Left ventricle myocardium inferior (tissue), 1 donor: ENCODE measurements at places on chromosomes 7 and 10. TPM values are rescaled to one million over a fixed set of nuclear protein-coding genes. Genes with fewer than 3 reads are reported as not detected.
A peak's percentile ranks its signal among the peaks of the same experiment; 100 is the strongest.

- no peak overlapping the region for H3K4me3 ChIP-seq
- DNase-seq, result no peak
- H3K27ac ChIP-seq, result no peak overlapping the region
Observed at GRCh38 chr10:98274562-98274961, 6.6 kb upstream of the LOXL4 start.

DNA sequence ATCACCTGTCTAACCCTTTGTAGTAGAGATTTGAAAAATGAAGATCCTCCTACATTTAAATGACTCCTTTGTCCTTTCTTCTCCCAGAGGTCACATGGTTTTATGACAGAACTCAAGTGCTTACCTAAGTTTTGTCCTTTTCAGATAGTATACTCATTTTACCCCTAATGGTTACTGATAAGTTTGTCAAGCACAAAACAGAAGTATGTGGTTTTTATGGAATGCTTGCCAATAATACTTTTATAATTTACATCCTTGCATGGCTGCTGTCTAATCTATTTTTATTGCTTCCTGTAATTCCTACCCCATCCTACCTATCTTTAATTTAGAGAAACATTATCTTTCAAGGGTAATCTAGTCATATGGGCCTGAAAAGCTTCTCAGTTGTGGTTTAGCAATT lies 37.5 kb downstream of the HELLS start:
- H3K27ac ChIP-seq, result no peak overlapping the region
- no peaks in the 10 kb centered on the region for H3K36me3 ChIP-seq
- no peak overlapping the region for H3K4me3 ChIP-seq
- no peak for DNase-seq
- H3K27me3 ChIP-seq, result no peaks in the 10 kb centered on the region

The VAX1 gene
- total RNA-seq, result not detected

DNA sequence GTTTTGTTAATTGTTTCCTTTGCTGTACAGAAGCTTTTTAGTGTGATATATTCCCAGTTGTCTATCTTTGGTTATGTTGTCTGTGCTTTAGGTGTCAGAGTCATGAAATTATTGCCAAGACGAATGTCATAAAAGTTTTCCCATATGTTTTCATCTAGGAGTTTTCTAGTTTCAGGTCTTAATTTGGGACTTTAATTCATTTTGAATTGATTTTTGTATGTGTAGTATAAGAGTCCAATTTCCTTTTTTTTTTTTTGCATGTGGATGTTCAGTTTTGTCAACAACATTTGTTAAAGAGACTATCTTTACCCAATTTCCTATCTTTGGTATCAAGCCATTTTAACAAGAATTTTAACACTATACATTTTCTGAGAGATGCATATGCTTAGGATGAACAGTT lies 432.2 kb downstream of the CNTNAP2 start:
- H3K36me3 ChIP-seq, result no peaks in the 10 kb centered on the region
- H3K4me3 ChIP-seq, result no peak overlapping the region

GRCh38 chr7:150631866-150632864 lies at the start of gene GIMAP6:
Gene GIMAP6 (minus strand): TSS chr7:150632385. CDS start chr7:150630142, 2,243 bp downstream.
- peak within 1 kb of the TSS; percentile 94 for H3K27ac ChIP-seq
- peaks cover 61% of the 10 kb centered on the region for H3K4me1 ChIP-seq
- no peaks in the 10 kb centered on the region for H3K27me3 ChIP-seq
- H3K4me3 ChIP-seq, result peak within 1 kb of the TSS; percentile 68
- no peak for DNase-seq
- H3K36me3 ChIP-seq, result peaks cover 17% of the 10 kb centered on the region

DNA sequence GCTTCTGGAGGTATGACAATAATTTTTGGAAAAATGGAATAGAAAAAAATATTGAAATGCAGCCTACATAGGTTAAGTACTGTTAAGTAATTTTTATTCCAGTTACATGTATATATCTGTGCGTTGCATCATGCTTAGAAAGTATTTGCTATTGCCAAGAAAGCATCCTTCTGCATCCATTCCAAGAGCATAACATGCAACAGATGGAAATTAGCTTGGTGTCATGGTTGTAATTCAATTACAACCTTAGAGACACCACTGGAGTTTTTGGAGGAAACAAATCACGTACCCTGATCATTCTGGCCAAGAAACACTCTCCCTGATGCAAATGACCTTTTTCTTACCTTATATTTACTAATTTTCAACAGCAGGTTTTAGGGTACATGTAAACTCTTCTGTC lies 1.7 kb downstream of the AKR1B1 start:
- H3K4me3 ChIP-seq, result peak overlapping the region; percentile 99
- H3K4me1 ChIP-seq, result peaks cover 60% of the 10 kb centered on the region
- peak overlapping the region; percentile 94 for H3K27ac ChIP-seq
- H3K36me3 ChIP-seq, result peaks cover 12% of the 10 kb centered on the region
- H3K27me3 ChIP-seq, result no peaks in the 10 kb centered on the region
- no peak for DNase-seq

The LRGUK gene
- 0.19 TPM for total RNA-seq

DNA sequence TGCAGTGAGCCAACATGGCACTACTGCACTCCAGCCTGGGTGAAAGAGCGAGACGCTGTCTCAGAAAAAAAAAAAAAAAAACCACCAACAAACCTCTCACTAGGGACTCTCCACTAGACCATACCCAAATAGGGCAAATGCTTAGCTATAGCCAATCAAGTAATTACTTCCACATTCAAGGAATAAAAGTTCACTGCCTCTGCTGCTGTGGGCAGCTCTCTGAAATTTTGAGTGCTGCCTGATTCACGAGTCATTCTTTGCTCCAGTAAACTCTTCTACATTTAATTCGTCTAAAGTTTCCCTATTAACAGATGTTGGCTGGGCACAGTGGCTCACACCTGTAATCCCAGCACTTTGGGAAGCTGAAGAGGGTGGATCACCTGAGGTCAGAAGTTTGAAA lies 4.7 kb upstream of the NRBF2 start:
- peaks cover 6% of the 10 kb centered on the region for H3K4me1 ChIP-seq
- no peaks in the 10 kb centered on the region for H3K36me3 ChIP-seq
- no peaks in the 10 kb centered on the region for H3K27me3 ChIP-seq
- H3K4me3 ChIP-seq, result no peak overlapping the region

The SYCE1 gene
- 0.44 TPM for total RNA-seq

DNA sequence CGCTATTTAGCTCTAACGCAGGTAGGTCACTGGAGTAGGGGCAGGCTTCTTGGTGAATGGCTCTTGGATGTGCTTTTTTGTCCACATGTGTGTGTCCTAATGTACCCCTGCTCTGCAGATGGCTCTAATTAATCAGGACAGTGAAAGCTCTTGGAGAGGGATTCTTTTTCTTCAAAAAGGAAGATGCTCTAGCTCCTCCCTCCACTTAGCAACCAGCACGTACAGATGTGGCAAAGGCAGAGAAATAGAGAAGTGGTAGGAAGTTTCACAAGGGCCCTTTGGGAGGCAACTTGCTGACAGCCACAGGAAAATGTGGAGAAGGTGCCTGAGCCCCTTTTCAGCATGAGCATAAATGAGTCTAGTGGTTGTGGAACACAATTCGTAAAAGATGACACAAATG lies 221.7 kb downstream of the PLXNA4 start:
- no peak overlapping the region for H3K4me3 ChIP-seq
- no peaks in the 10 kb centered on the region for H3K27me3 ChIP-seq
- H3K4me1 ChIP-seq, result peaks cover 19% of the 10 kb centered on the region
- DNase-seq, result no peak
- H3K36me3 ChIP-seq, result no peaks in the 10 kb centered on the region

- H3K27me3 ChIP-seq, result no peaks in the 10 kb centered on the region
- H3K4me1 ChIP-seq, result no peaks in the 10 kb centered on the region
- H3K27ac ChIP-seq, result no peak overlapping the region
- H3K4me3 ChIP-seq, result no peak overlapping the region
- no peaks in the 10 kb centered on the region for H3K36me3 ChIP-seq
- no peak for DNase-seq
Observed at GRCh38 chr7:17741426-17741825, 198.9 kb downstream of the SNX13 start.

GRCh38 chr7:37670436-37670835 lies 13.1 kb upstream of the GPR141 start:
- H3K4me3 ChIP-seq, result no peak overlapping the region
- DNase-seq, result no peak
- H3K4me1 ChIP-seq, result no peaks in the 10 kb centered on the region
- H3K27me3 ChIP-seq, result no peaks in the 10 kb centered on the region
- H3K36me3 ChIP-seq, result no peaks in the 10 kb centered on the region

DNA sequence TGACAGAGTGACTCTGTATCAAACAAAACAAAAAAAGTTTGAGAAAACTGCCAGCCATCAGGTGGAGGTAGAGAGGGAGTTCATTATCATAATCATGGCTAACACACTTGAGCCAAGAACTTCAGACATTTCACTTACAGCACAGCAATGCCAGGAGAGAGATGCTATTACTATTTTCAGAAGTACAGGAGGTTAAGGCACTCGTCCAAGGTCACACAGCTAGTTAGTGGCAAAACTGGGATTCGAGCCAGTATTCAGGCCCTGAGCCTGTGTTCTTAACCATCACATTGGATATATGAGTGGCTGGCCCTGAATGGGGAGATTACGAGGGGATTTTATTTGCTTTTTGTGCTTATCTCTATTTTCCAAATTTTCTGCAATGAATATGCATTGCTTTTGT lies 24.8 kb upstream of the UNC5B start:
- H3K4me3 ChIP-seq, result no peak overlapping the region
- DNase-seq, result no peak
- no peaks in the 10 kb centered on the region for H3K36me3 ChIP-seq
- peak overlapping the region; percentile 51 for H3K27ac ChIP-seq
